Naive thymus-derived CD4-positive, alpha-beta T cell (primary cell): ENCODE measurements at places on chromosomes 13 and 19. TPM values are rescaled to one million over a fixed set of nuclear protein-coding genes. Genes with fewer than 3 reads are reported as not detected.
A peak's percentile ranks its signal among the peaks of the same experiment; 100 is the strongest.

TMEM238 gene
- 9.7 TPM for total RNA-seq

UHRF1 gene
- 94.0 and 98.8 TPM in 2 replicates for total RNA-seq

GRCh38 chr13:97272526-97272925, 50.4 kb downstream of the MBNL2 start:
- no peaks in the 10 kb centered on the region for H3K4me1 ChIP-seq
- H3K27ac ChIP-seq: no peak overlapping the region
- no peaks in the 10 kb centered on the region for H3K27me3 ChIP-seq

DNA sequence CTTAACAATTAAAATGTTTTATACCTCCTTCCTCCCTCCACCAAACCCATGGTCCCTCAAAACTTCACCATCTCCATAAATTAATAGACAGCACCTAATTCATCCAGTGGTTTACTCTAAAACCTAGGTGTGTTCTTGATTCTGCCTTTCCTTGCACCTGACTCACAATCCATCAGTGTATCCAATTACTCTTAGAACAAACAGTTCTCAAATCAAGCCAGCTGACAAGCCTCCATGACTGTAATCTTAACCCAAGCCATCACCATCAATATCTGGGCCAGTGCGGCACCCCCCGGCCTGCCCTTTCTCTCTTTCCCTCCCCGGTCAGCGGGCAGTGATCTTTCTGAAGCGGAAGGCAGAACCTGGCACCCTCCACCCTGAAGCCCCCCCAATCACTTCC, 75.6 kb downstream of the TNFRSF19 start:
- no peak overlapping the region for H3K4me3 ChIP-seq
- H3K27me3 ChIP-seq: no peaks in the 10 kb centered on the region
- no peak for DNase-seq
- no peaks in the 10 kb centered on the region for H3K4me1 ChIP-seq
- no peaks in the 10 kb centered on the region for H3K36me3 ChIP-seq
- H3K27ac ChIP-seq: no peak overlapping the region

- no peaks in the 10 kb centered on the region for H3K27me3 ChIP-seq
- H3K36me3 ChIP-seq: no peaks in the 10 kb centered on the region
- no peak overlapping the region for H3K27ac ChIP-seq
Observed at GRCh38 chr13:31485183-31485582, 254.1 kb upstream of the RXFP2 start.

DNA sequence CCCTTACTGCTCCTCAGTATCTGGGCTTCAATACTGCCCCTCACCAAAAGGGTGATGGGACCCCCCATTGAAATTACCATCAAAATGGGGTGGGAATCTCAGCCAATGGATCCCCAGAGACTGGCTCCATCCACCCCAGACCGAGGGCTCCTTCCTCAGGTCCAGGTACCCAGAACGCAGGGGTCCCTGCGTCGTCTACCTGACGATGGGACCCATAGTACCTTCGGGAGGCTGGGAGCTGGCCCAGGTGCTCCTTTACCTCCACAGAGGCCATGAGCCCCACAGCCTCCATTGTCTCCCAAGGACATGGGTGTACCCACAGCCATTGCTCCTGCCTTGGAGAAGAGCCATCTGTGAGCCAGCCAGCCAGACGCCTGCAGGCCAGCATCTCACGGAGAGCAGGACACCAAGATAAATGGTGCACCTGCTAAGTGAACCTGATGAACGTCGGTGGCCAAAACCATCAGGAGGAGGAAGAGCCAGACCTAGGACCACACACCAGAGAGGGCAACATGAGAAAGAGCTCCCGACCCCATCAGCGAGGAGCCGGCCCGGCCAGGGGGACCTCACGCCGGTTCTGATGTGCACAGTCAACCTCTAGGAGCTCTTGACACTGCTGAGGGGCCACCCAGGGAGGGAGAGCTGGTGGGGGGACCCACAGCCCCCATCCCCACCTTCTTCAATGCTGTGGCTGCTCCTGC, 156.8 kb upstream of the SOX1 start:
- no peak overlapping the region for H3K27ac ChIP-seq
- no peaks in the 10 kb centered on the region for H3K4me1 ChIP-seq
- no peaks in the 10 kb centered on the region for H3K27me3 ChIP-seq
- DNase-seq: peak; percentile 6

DNA sequence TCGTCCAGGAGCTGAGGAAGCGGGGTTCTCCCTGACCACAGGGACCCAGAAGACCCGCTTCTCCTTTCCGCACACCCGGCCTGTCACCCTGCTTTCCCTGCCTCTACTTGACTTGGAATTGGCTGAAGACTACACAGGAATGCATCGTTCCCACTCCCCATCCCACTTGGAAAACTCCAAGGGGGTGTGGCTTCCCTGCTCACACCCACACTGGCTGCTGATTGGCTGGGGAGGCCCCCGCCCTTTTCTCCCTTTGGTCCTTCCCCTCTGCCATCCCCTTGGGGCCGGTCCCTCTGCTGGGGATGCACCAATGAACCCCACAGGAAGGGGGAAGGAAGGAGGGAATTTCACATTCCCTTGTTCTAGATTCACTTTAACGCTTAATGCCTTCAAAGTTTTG, 18.9 kb downstream of the VASP start:
- no peak overlapping the region for H3K4me3 ChIP-seq
- H3K27me3 ChIP-seq: no peaks in the 10 kb centered on the region
- no peak for DNase-seq
- H3K4me1 ChIP-seq: peaks cover 9% of the 10 kb centered on the region

GRCh38 chr19:36008336-36008978, at the start of gene SYNE4:
Gene SYNE4 (minus strand): TSS chr19:36008813. CDS start chr19:36008681, 132 bp downstream.
- DNase-seq: no peak
- H3K27me3 ChIP-seq: no peaks in the 10 kb centered on the region
- no peaks in the 10 kb centered on the region for H3K36me3 ChIP-seq
- peak within 1 kb of the TSS; percentile 47 for H3K4me3 ChIP-seq
- peak within 1 kb of the TSS; percentile 38 for H3K27ac ChIP-seq

GRCh38 chr13:99044764-99045163, 66.9 kb upstream of the DOCK9 start:
- no peak for DNase-seq
- no peaks in the 10 kb centered on the region for H3K36me3 ChIP-seq
- no peak overlapping the region for H3K4me3 ChIP-seq
- peak overlapping the region; percentile 70 for H3K27ac ChIP-seq
